ENCODE measurements at places on chromosomes 7 and 10.

- no peak for DNase-seq
These were observed 333.8 kb downstream of the CXCL12 start for GRCh38 chr10:44051091-44051490.

DNA sequence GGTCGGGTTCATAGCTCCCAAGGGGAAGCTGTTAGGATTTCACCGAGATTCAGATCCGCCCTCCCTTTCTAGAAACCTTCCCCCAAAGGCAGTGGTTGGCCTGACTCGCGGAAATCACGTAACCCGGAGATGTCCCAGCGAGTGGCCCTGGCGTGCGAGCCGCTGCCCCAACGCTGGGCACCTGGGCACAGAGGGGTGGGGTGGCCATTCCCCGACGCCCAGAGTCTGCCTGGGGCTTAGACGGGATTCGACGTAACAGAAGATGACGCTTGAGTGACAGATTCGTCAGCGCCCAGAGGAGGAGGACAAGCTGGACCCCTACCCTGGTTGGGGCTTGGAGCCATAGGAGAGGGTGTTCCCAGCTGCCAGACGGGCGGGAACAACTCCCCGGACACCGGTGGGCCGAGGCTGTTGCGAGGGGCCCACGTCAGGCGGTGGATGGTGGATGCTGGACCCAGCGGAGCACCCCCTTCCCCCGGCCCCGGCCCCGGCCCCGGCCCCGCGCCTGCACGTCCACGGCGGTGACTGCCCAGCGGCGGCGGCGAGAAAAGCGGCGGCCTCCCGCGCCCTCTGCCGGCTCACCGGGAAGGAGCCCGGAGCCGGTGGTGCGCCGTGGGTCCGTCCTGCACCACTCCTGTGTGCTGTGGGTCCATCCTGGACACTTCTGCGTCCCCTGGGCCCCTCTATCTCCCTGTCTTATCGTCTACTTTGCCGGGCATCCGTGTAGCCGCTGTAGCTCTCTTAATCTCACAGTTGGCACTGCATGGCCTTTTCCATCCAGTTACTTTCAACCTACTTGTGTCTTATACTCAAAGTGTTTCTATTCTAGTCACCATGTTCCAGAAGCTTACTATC lies 35.4 kb upstream of the KNDC1 start:
- no peak for DNase-seq

DNA sequence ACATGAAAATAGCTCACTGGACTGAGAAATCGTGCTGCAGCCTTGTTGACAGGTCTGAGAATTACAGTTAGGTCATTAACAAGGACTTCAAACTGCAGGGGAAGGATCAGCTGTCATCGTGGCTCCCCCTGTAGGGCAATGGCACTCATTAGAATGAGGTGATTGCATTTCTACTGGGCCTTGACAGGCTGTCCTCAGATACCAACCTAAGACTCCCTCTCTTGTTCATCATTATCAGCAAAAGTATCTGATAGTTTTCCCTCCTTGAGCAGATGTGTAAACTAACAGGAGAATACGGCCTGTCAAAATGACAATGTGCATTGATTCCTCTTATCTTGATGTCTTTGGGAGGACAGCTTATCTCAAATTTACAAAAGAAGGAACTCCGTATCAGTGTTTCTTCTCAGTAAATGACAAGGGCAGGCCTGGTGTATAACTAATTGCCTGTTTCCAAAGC lies 648.5 kb upstream of the LRRN3 start:
- no peak for DNase-seq

DNA sequence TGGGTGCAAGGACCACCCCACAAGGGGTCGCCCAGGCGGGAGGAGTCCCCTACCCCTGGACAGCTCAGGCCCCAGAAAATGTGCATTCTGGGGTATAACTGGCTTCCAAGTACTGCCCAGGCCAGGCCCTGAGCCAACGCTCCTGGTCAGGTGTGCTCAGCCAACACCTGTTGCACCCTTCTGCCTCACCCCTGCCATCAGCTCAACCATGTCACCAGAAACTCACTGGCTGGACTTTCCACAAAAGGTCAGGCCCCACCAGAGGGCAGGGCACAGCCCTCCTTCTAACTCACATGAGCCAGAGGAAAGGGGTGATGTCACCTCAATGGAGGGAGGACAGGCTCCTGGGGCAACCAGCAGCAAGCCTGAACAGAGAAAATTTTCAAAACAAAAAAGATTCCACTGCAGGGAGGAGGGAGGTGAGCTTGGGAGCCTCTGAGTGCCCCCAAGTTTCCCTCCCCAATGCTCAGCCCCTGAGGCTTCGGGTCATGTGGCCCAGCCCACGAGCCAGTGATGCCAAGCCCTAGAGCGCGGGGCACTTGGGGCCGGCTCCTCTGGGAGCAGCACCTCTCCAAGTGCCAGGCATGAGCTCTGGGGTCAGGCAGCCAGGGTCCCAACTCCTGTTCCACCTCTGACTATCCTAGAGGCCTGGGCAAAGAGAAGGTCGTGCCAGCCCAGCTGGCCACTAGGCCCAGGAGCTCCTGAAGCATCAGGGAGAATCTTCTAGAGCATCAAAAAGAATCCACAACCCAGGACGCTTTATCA lies 2.2 kb downstream of the OGDHL start:
- no peak for DNase-seq

GRCh38 chr7:107953265-107953923 lies 49.6 kb downstream of the LAMB1 start:
- DNase-seq = no peak

DNA sequence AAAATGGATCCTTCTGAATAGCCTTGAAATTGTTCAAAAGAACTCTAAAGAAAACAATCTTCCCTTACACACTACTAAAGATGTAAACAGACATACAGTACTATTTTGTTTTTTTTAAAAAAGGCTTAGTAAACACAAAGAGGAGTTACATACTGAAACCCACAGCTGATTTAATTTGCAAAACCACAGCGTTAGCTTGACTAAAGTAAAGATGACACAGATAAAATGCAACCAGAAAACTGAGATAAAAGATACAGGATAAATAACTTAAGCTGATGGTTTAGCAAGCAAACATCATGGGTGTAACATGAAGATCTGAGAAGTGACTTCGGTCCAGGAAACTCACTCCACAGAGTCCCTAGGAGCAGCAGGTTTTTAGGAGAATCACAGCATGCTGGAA lies 21.8 kb downstream of the PRKCQ start:
- DNase-seq = no peak

DNA sequence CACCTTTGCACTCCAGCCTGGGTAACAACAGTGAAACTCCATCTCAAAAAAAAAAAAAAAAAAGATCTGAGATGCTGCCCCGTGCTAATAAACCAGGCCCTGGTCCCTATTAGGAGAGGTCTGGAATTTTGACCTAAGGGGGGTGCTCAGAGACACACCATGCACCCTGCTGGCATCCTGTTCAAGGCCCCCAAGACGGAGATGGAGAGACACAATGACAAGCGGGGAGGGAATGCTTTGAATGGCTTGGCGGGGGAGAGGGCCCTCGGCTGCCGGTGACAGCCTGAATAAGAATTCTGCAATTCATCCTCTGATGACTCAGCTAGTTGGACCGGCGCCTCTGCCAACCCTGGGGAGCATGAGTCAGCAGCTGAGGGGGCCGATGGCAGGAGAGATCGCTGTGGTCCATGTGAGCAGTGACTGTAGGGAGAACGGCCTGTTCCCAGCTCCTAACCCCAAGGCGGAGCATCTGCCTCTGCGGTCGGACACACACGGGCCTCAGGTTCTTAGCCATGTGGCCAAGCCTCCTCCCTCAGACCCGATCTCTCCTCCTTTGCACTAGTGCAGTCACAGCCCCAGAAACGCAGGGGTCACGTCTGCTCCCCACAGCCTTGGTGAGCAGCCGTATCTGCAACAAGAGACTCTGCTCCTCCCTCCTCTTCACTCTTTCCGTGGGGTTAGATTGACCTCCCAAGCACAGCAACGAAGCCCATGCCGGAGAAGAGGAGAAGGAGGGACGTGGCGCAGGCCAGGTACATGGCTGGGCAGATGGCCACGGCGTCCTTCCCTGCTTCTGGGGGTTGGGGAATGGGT lies 14.9 kb downstream of the TRIM56 start:
- DNase-seq = no peak

GRCh38 chr10:43958071-43958432 lies 309.4 kb upstream of the ZNF32 start:
- no peak for DNase-seq

DNA sequence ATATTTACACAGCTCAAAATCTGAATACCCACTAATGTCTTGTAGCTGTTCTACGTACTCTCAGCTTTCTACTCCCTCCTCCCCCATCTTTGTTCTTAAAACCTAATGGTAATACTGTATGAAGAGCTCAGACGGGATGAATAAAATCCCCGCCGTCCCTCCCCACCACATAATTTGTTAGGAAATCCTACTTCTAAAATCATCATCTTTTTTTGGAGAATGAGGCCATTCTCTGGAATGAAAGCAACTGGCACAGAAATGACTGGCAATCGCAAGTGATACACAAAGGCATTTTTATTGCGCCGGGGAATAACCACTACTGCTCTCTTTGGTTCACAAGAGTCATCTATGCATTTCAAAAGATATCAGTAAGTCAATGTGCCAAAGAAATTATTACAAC lies 27.3 kb downstream of the SLC35B4 start:
- no peak for DNase-seq

- no peak for DNase-seq
These were observed 26.9 kb downstream of the WIPI2 start for GRCh38 chr7:5216931-5217330.

- no peak for DNase-seq
These were observed 94.0 kb downstream of the SLC37A3 start for GRCh38 chr7:140304191-140304799.

- no peak for DNase-seq
These were observed 4.7 kb upstream of the H2AZ2 start for GRCh38 chr7:44852590-44852989.

- no peak for DNase-seq
These were observed 545.1 kb downstream of the SH2D4B start for GRCh38 chr10:81082621-81083376.

DNA sequence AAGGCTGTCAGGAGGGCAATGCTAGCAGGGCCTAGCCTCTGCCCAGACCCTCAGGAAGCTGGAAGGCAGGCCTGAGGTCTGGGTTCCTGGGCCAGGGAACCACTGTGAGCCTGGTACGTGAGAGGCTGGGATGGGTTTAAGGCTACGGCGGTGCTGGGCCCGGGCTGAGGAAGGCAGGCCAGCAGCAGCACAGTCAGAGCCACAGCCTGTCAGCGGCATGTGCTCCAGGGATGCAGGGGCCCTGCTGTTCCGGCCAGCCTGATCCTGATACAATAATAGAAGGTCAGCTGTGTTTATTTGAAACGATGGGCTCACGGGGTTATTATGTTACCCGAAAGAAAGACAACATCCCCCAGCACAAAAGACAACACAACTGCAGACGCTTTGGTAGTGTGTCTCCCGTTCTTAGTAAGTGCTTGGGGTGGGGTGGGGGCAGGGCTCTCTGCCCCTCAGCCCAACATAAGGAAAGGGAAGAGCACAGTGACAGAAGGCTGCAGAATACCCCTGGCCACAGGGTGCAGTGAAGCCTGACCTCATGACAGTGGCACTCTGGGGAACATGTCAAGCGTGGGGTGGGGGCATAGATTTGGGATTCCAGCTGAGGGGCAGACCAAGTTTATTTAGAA lies 95.0 kb downstream of the COL13A1 start:
- no peak for DNase-seq

- no peak for DNase-seq
These were observed 144.9 kb downstream of the GRID1 start for GRCh38 chr10:86221442-86222335.

DNA sequence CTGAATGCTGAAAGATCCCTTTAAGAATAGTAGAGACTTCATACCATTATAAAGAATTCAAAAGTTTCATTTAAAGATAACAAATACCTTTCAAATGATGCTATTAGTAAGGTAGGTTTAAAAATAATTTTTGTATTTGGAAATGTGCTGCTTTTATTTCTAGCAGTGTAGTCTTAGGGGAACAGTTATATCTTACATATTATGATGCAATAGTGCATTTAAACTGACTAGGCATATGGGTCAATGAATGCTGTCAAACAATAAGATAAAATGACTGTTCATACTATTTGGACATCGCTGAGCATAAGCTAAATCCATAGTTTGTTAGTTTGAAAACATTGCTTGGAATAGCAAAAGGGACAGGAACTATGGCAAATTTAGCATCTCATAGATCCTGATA lies 354.8 kb upstream of the SEMA3A start:
- DNase-seq = no peak

- no peak for DNase-seq
These were observed 64.0 kb downstream of the CACNB2 start for GRCh38 chr10:18204039-18204835.

DNA sequence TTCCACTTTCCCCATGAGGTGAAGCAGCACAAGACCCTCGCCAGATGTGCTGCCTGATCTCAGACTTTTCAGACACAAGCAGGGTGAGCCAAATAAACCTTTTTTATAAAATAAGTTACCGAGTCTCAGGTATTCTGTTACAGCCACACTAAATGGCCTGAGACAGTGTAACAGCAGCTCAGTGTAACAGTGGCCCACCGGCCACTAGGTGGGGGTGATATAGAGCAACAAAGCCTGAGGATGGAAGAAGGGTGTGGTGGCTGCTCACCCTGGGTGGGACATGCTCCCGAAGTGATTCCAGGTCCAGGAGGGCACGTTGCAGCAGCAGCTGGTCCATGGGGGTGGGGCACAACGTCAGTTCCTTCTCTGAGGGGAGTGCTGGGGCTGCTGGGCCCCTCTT lies 44.6 kb downstream of the BMS1 start:
- no peak for DNase-seq

- DNase-seq = no peak
These were observed 17.4 kb downstream of the KLHL7 start for GRCh38 chr7:23123007-23123406.

DNA sequence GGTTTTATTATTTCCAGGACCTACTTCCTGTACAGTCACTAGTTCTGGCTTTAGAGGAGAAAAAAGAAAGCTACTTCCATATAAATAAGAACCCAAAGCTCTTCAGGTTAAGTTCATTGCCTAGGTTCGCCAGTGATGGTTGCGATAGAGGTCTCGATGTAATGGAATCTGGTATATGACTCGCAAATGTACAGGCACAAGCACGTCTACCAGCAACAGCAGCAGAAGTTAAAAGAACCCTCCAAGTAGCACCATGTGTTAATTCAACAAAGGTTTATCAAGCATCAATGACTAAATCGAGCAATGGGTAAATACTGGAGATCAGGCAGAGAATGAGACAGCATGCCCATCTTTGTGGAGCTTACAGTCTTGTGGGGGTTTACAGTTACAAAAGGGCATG lies 155.4 kb downstream of the BTAF1 start:
- no peak for DNase-seq

DNA sequence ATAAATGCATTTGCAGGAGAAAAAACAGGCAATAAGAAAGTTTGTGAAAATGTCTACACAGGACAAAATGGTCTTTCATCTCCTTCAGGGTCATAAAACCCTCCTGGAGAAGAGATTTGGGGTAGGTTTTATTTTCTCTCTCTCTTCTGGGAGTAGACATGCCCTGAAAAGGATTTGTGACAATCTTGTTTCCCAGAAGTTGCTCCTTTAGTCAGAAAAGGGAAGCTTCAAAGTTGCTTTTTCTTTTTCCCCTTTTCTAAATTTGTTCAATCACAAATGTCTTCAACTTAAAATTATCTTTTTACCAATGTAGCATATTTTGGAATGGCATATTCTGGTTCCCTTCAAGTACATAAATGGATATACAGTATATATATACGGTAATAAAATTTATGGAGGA lies 9.4 kb upstream of the ANKRD22 start:
- DNase-seq = no peak

- no peak for DNase-seq
These were observed 9.5 kb downstream of the PHKG1 start for GRCh38 chr7:56083150-56083785.

- DNase-seq = no peak
These were observed 157.9 kb upstream of the INSYN2A start for GRCh38 chr10:127354255-127354654.

GRCh38 chr7:149764481-149765398 lies 8.6 kb downstream of the ZNF467 start:
- DNase-seq = no peak

- DNase-seq = no peak
These were observed 432 bp upstream of the CAMK2B start for GRCh38 chr7:44325811-44326241.

Measured in activated gamma-delta T cell (primary cell).